Hepatocyte (in vitro differentiated cells): ENCODE measurements at places on chromosomes 2 and 18. TPM values are rescaled to one million over a fixed set of nuclear protein-coding genes. Genes with fewer than 3 reads are reported as not detected.

AQP4 gene
- total RNA-seq, result 12.8 and 14.9 TPM in 2 replicates

SPP2 gene
- 75.5 and 78.5 TPM in 2 replicates for total RNA-seq

UGT1A4 gene
- not detected in 2 replicates for total RNA-seq

POTEF gene
- total RNA-seq, result 31.5 and 32.6 TPM in 2 replicates

GPR155 gene
- 20.5 and 26.1 TPM in 2 replicates for total RNA-seq

POTEI gene
- total RNA-seq, result 1.9 and 2.9 TPM in 2 replicates

KATNAL2 gene
- total RNA-seq, result 2.4 and 4.4 TPM in 2 replicates

GALNT1 gene
- total RNA-seq, result 222 and 231 TPM in 2 replicates

AQP12B gene
- total RNA-seq, result 0.04 TPM in 1 of 2 replicates, not detected in the other

PRKAG3 gene
- total RNA-seq, result not detected in 2 replicates

LCT gene
- total RNA-seq, result 3.2 and 4.1 TPM in 2 replicates

GPC1 gene
- 57.8 and 71.4 TPM in 2 replicates for total RNA-seq
